Right atrium auricular region (tissue), 2 donors: ENCODE measurements at places on chromosomes 16 and 17.

DNA sequence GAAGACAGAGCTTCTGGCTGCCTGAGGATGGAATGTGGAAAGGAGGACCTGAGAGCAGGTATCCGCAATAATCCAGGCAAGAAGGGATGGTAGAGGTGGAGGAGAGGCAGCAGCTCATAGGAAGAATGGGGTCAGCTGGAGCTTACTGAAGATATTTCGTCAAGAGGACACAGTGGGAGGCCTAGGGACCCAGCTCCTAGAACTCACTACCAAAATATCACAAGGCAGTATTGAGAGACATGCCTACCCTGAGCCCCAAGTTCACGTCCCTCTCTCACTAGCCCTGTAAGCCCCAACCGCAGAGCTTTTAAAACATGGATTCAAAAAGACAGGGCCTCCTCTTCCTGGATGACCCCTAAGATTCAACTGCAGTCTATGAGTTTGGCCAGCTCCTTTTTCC, 14.2 kb upstream of the CCL8 start:
- DNase-seq, result no peak

- no peak for DNase-seq
Measured at GRCh38 chr17:72378414-72379390, 257.9 kb downstream of the SOX9 start.

GRCh38 chr17:50218771-50219315, 17.4 kb upstream of the COL1A1 start:
- DNase-seq, result peak; percentile 63

DNA sequence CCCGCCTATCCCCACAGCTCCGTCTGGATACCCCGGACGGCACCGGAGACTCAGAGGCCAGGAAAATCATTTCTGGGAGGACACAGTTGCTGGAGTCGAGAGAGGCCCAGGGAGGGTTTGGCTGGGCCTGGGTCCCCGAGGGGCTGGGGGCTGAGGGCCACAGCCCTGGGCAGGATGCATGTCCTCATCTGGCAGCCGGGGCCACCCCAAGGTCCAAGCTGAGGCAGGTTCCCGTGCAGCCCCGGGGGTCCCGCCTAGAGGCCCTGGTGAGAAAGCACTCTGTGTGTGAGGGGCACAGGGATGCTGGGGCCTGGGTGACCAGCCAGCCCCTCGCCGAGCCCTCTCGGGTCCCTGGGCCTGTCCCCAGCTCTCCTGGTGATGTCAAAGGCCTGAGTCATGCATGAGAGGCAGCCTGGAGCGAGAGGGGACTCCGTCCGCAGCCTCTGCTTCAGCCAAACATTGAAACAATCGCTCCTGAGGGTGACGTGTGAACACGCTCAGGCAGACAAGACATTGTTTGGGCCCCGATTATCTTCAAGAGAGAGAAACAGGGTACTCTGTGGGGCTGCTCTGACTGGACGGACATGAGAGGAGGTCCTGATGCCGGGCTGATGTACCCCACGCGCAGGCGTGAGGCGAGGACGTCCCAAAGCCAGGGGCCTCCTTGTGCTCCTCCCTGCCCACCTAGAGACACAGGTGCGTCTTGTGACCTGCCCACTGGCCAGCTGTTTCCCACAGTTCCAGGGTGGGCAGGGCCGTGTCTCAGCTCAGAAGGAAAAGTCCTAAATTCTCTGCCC, 25.8 kb upstream of the C1QTNF8 start:
- DNase-seq, result no peak

DNA sequence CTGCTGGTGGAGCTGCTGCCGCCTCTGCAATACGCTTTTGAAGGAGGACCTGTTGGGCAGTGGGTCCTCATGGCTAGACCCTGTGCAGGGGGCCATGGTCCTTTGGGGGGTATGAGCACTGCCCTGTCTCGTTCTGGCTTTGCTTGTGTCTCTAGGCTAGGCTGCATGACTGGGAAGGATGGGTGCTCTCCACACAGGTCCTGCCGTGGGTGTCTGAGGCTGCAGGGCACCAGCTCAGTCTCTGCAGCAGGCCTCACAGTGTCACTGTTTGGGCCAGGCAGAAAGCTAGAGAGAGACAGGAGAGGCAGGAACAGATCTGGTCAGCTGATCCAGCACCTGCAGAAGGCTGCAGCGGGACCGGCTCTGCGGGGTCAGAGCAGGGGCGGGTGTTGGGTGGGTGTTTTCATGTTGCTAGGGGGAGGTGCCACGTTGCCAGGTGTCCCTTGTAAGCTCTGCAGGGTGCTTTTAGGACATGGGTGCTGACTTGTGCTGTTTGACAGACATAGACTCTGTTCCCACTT, 111.4 kb downstream of the SNX29 start:
- no peak for DNase-seq

DNA sequence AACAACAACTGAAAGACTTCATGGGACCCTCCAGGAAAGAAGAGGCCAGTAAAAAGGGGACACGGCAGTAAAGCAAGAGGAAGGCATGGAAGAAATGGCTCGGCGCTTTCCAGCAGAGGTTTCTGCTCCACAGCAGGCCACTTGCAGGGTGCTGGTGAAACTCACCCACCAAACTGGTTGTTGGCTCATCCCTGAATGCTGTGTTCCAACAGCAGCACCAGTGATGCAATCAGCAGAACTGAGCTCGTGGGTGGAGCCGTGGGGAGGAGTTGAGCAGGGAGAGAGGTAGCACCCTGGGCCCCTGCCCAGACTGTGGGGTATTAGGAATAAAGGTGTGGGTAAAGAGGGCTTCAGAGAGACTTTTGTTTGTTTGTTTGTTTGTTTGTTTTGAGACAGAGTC, 62.8 kb upstream of the ADCY9 start:
- DNase-seq, result peak; percentile 64

GRCh38 chr17:32100971-32101631, 41.2 kb upstream of the RHOT1 start:
- no peak for DNase-seq

DNA sequence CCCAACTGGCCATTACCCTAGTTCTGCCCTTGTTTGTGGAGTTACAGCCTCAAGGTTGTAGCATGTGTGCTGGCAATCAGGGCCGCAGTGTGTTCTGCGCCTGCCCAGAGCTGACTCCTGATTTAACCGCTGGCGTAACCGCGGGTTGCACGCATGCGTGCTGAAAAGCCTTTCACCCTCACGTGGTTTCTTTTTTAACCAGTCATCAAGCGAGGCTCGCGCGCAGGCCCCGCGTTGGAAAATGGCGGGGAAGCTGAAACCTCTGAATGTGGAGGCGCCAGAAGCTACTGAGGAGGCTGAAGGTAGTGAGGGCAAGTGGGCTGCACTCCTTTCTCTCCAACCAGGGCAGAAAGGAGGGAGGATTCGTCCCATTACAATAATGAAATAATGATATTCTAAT, at the start of gene SYCE1L:
Gene SYCE1L (plus strand): TSS at position 198 of the 400 bp plus-strand sequence. CDS start 44 bp downstream, at position 242.
- no peak for DNase-seq

- DNase-seq, result no peak
Measured at GRCh38 chr17:50150354-50151040, at the start of gene PPP1R9B. Gene PPP1R9B (minus strand): TSS chr17:50150677. CDS start chr17:50150513, 164 bp downstream.

DNA sequence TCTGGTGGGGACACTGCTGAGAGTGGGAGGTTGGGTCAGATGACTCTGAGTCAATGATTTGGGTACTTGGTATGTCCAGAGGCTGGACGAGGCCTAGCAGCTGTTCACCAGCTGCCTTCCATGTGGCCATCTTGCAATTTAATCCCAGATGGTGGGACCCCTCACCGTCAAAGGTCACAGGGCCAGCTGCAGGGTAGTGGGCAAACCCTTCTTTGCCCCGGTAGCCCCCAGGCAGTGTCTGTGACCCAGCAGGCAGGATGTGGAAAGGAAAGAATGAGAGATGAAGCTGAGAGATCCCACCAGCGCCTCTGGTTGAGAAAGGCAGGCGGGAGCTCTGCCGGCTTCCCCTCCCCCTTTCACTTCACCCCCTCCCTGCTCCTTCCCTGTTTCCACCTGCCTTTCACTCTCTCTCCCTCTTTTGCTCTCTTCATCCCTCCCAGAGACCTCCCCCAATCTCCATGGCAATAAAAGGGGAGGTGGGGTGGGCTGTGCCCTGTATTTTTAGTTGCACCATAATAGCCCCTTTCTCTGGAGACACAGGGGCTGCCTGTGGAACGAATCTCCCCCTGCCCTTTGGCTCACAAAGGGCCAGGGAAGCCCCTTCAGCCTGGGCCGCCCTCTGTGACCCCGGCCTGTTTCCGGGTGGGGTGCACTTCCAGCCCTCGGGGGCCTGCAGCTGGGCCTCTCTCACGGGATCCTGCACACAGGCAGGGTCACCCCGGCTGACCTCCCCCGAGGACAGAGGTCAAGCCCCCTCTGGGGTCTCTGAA, 20.2 kb downstream of the CDK5RAP3 start:
- no peak for DNase-seq

GRCh38 chr16:70157477-70158260, 15.9 kb upstream of the CLEC18C start:
- DNase-seq, result no peak

DNA sequence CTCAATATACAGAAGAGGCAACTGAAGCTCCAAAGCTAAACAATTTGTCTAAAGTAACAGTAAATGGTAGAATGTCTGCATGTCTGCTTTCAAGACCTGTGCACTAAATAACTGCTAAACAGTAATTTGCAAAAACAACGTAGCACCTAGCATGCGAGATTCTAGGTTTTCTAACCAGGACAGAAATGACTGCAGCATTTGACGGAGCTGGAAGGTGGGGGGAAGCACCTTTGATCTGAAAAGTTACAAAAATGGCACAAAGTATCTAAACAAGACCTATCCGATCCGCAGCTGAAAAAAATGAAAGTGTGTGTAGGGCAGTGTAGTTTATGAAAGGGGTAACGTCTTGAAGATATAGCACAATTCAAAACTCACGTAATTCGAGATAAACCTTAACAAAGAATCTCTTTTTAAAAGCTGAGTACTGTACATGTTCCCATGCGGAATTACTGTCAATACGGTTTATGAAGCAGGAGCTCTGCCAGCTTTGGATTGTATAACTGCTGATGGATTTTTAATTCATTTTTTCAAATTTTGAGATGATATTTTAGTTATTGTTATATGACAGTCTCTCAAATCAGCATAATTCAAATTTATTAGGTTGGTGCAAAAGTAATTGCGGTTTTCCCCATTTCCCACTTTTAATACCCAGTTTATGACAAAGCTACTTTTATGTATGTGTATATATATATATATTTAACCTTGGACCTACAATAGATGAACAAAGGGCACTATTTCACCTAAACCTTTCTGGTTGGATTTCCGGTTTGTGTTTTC, 1.2 kb upstream of the WIPI1 start:
- no peak for DNase-seq

GRCh38 chr16:72198021-72198711, 26.2 kb upstream of the PMFBP1 start:
- peak; percentile 65 for DNase-seq

DNA sequence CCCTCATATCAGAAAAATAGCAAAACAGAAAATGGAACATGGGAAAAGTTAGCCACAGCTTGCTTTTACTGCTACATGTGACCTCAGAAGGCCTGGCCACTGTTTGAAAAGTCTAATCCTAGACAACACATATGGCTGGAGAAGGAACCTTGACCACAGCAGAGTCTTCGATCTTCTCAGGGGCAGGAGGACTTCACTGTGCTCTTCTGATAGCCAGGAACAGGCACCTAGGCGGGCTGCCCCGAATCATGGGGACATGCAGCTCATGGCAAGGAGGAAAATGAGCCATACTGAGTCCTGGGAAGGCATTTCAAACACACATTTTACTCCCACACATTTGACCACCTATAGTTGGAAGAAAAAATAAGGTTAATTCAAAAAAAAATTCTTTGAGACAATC, 31.1 kb upstream of the ADORA2B start:
- DNase-seq, result no peak

DNA sequence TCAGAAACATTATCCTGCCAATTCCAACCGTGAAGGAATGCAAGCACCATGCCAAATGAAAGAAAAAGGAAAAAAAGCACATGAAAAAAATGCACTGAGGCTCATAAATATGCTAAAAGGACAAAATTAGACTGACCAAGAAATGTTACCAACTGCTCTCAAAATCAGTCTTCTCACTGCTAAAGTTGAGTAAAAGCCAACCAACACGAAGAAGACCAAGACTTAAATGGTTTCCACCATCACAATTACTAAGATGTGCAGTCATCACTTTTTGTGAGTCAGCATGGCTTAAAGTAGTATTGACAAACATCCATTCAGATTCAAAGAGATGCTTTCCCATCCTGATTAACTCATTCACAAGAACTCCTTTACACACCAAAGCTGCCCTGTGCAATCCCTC, 16.4 kb downstream of the CDYL2 start:
- no peak for DNase-seq

DNA sequence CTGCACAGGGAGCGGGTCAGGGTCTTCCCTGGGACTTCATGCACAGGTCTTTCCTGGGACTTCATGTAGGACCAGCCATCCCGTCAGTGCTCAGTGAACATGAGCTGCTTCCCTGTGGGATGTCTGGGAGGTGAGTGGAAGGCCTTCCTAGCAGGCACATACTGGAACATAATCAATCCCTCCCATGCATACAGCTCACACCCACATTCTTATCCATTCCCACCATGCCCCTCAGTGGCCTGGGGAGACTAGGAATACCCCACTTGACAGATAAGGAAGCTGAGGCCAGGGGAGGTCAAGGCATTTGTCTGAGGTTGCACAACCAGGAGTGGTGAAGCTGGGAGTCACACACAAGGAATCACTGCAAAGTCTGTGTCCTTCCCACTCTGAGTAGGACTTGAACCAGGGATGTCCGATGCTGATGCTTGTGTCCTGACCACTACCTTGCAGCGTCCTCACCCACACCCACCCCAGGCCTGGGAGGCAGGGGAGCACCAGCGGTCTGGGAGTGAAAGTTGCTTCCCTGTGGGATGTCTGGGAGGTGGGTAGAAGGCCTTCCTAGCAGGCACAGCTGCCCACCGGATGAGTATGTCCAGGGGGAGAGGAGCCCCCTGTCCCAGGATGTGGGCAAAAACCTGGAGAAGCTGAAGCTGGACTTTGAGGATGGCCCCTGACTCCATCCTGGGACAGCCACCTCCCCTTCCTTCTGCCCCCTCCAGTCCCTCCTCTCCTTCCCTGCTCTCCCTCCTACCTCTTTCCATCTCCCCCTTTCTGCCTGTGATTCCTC, 1.0 kb upstream of the NLRC5 start:
- DNase-seq, result no peak

DNA sequence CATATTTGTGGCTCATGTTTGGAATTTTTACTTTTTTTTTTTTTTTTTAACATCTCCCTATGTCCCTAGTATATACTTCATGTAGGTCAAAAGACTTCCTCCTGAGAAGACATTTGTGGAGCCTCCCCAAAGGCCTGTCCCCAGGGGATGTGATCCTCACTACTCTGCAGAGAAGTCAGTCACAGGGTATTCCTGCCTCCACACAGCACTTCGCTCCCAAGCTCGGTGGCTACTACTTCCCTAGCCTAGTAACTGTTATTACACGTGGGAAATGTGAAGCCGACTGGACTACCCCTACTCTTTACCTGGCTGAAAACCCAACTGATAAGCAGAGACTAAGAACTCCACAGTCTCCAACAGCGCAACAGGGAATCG, 116.8 kb downstream of the HIC1 start:
- DNase-seq, result no peak

DNA sequence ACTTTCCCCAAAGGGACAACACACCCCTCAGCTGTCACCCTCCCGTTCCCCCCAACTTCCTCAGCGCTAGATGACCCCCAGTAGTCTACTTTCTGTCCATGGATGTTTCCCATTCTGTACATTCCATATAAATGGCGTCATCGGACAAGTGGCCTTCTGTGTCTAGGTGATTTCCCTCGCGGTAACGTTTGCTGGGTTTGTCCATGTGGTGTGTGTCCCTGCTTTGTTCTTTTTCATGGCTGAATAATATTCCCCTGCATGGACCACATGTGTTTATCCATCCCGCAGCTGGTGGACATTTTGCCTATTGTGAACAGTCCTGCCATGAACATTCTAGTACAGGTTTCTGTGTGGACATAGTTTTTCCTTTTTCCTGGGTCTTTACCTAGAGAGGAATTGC, 7.3 kb upstream of the TEDC2 start:
- DNase-seq, result no peak

GRCh38 chr16:79390481-79391051, 210.0 kb downstream of the MAF start:
- DNase-seq, result no peak
